Kidney epithelial cell (primary cell): ENCODE measurements at places on chromosomes 1 and 21.

GRCh38 chr21:29639366-29640079, 300.3 kb downstream of the GRIK1 start:
- DNase-seq: no peak

- no peak for DNase-seq
These were observed 14.6 kb upstream of the SLC2A1 start for GRCh38 chr1:42973286-42973685.

GRCh38 chr1:247906504-247907047, 11.2 kb downstream of the OR2W3 start:
- no peak for DNase-seq

DNA sequence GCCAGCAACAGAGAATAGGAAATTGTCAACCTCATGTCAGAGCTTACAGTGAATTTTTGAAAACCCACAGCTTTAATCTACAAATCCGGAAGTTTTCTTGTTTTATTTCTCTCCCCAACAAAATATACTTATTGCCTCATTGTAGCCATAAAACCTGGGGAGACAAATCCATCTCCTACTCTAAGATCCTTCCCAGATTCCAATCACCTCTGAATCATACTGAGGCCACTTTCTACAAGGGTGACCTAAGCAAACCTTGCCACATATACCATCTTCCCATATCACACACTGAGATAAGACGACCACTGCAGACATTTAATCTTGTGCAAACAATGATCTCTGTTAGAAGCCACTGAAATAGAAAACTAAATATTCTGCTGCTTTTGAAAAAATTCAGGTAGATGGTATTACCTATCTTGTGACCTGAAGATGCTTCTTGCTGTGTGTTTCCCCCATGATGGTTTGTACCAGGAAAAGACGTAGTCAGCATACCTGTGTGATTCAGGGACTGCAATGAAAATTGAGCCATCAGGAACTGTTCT, 171.5 kb upstream of the DUSP10 start:
- no peak for DNase-seq

GRCh38 chr1:221708076-221708571, 33.8 kb downstream of the DUSP10 start:
- DNase-seq: no peak

DNA sequence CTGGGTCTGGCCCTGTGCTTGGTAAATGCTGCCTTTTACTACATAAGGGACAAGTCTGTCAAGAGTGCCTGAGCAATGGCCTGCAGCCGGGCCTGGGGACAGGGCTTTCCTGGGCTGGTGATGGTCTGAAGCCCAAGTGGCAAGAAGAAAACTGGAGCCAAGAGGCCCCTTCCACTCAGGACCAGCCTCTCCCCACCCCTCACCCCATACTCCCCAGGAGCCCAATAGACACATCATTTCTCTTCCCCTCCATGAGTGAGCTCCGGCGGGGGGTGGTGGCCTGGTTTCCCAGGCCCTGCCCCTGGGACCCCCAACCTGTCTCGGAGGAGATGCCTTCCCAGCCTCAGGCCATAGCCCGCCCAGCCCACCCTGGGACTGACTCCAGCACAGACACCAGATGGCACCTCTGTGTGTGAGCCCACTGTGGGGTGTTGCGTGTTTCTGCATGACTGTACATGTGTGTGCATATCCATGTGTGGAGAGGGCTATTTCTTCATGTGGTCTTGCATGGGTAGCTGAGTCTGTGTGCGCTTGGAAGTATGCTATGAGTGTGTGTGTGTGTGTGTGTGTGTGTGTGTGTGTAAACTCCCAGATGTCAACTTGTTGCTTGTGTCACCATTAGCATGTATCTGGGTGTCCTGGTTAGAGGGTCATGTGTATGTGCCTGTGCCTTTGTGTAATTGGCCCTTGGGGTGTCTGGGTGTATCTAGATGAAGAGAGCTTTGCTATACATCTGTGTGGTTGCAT, 14.3 kb upstream of the LRP8 start:
- DNase-seq: no peak

DNA sequence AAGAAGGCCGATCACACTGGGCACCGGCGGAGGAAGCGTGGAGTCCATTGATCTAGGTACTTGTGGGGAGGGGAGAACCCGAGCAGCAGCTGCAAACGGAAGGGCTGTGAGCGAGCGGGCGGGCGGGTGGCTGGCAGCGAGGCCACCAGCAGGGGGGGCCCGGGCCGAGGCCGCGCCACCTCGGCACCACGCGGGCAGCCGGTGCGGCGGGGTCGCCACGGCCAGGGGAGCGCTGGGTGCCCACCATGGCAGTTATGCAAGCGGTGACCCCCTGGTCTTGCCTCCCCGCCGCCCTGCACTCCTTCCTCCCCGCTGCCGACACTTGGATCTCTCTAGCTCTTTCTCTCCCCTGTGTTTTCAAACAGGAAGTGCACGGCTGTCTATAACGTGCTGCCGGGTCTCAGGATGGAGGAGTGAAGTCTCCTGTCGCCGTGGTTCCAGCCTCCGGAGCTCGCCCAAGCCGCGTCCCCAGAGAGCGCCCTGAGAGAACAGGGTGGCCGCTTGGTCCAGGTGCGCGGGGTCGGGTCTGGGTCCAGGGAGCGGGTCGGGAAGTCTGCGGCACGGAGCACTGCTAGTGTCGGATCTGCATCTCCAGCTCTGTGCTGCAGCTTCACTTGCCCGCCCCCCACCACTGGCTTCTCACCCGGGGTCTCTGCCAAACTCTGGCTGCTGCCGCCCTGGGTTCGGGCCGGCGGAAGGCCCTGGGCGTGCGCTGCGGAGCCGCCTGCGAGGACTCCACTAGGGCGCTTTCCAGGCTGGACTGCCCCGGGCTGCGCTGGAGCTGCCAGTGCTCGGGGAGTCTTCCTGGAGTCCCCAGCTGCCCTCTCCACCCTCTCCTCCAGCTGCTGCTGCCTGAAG, 22.7 kb downstream of the LRRC8D start:
- DNase-seq: no peak

GRCh38 chr21:44667612-44668011, 885 bp upstream of the KRTAP12-2 start:
- no peak for DNase-seq

DNA sequence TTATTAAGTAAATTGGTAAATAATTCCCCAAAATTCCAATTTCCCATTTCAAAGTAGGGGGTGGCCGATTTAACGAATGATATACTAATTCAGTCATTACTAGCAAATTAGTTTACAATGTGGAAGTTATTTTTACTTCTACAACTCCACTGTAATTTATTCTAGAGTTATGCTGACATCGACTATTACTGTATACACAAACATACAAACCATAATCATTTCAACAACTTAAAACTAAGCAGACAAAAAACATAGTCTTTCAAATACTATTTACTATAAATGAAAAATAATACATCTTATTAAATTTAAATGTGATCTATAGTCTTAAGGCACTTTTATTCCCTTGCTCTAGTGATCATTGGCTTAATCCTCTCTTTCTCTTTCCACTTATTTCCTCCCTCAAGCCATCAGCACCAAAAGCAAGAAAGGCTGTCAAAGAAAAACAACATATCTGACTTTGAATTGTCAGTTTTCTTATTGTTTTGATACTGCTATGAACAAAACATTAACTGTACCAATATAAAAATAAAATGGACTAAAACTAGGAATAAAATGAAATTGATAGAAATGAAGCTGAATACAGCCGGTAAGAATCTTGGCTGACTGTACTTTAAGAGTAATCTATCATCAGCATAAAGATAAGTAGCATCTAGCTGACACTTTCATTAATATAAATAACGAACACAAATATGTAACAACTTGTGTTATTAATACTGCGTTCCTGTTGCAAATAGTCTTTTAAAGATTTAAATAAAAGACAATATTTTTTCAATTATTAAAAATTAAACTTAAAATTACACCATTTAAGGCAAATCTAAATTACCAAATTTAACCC, 4.1 kb downstream of the CDC42BPA start:
- no peak for DNase-seq

- no peak for DNase-seq
These were observed 501 bp downstream of the FBXO6 start for GRCh38 chr1:11664336-11665065.

DNA sequence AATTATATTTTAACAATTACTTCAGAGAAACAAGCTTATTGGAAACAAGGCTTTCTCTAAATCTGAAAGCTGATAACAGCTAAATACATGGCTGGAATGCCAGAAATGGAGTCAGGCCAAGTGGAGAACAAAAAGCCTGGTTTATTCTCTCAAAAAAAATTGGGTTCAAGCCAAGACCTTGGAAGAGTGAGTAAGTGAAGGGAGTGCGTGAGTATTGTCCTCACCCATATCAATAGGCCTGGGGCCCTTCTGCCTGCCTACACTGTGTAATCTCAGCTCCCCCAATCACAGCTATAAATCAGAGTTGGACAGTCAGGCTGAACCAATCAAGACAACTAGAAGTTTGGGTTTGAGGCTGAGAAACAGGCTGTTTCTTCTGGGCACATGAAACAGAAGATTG, 7.4 kb downstream of the KYAT3 start:
- no peak for DNase-seq

GRCh38 chr1:162036163-162036562, 12.5 kb upstream of the OLFML2B start:
- DNase-seq: no peak

GRCh38 chr21:34536820-34537219, 24.8 kb upstream of the KCNE1 start:
- DNase-seq: no peak

GRCh38 chr1:234096161-234096770, 191.8 kb downstream of the SLC35F3 start:
- DNase-seq: no peak

- no peak for DNase-seq
These were observed 5.4 kb downstream of the GADD45A start for GRCh38 chr1:67690411-67690810.

- no peak for DNase-seq
These were observed 42.5 kb downstream of the LAMC2 start for GRCh38 chr1:183228347-183229220.

- DNase-seq: no peak
These were observed 251.5 kb downstream of the BACH1 start for GRCh38 chr21:29550205-29550604.

GRCh38 chr1:10398734-10399443, at the start of gene PGD:
Gene PGD, plus strand, starts transcription at chr1:10399064. Its CDS starts 54 bp downstream, at chr1:10399118.
- peak; percentile 86 for DNase-seq

DNA sequence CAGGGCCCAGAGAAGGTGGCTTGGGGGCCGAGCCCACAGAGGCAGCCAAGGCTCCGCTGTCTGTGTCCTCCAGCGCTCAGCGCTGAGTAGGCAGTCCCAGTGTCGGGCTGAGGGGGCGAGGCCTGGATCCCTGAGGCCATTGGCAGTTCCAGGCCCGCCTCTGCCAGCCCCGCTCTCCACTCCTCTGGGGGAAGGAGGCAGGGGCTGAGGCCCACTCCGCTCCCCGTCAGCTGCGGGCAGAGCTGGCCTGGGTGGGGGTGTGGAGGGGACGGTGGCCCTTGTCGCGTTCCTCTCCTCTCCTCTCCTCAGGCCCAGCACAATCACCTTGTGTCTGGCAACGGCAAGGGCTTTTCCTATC, 132.8 kb downstream of the CASZ1 start:
- DNase-seq: no peak

DNA sequence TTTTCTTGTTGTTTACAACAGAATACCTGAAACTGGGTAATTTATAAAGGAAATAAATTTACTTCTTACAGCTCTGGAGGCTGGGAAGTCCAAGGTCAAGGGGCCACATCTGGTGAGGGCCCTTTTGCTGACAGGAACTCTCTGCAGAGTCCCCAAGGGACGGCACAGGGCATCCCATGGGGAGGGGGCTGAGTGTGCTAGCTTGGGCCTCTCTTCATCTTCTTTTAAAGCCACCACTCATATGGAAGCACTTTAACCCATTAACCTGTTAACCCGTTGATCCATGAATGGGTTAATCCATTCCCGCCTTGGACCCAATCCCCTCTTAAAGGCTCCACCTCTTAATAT, 76.3 kb downstream of the OBSCN start:
- no peak for DNase-seq

GRCh38 chr21:36347962-36348328, 27.9 kb downstream of the MORC3 start:
- no peak for DNase-seq

GRCh38 chr1:107695341-107695740, 269.6 kb downstream of the VAV3 start:
- DNase-seq: no peak

GRCh38 chr1:228784181-228784580, 48.9 kb downstream of the RHOU start:
- DNase-seq: no peak

- DNase-seq: no peak
These were observed 3.7 kb downstream of the CAMTA1 start for GRCh38 chr1:6788946-6789345.

GRCh38 chr1:156836041-156836654, 19.5 kb upstream of the SH2D2A start:
- DNase-seq: no peak

DNA sequence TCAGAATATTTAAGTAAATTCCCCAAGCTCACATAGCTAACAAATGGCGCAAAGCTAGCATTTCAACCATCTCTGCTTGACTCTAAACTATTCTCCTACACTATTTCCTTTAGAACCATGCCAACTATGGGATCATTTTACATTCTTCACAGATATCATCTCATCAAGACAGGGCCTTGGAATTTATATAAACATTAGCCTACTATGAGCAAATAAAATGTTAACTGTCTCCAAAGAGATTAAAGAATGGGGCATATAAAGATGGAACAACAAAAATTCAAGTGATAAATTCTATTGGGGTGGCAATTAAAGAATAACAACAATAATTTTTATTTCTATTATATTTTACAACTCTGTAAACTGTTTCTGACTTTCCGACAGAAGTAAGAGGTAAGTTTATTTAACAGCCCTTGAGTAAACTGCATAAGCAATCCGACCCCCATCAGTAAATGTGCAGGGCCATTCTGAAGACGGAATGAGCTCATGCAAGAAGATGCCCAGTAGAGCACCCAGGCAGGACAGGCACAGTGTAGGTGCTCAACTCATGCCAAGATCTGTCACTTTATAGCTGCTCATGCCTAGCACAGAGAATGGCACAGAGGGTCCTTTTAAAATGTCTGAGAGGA, 261.9 kb downstream of the VAV3 start:
- no peak for DNase-seq

DNA sequence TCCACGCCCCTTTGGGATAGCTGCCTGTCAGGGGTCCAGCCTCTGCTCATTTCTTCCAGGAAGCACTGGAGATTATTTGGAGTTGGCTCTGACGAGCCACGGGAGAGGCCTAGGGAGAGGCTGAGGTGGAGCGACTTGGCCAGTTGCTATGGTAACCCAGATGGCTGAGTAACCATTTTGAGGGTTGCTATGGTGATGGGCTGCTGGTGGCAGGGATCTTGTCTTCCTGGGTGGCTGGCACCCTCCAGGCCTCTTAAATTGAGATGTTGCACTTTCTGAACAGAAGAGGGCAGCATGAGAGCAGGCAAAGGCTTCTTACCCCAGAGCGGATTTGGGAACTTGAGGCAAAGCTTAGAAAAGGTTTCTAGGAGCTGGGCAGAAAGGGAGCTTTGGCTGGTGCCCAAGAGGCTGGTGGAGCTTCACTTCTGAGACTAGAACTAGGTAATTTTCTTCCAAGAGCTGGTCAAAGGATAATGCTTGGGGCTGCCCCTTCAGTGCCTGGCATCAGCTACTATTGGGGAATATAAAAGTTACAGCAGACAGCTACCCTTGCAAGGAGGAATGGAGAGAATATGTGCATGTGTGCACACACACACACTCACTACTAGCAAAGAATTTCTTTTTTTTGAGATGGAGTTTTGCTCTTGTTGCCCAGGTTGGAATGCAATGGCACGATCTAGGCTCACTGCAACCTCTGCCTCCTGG, 72.5 kb downstream of the NDUFS5 start:
- DNase-seq: peak; percentile 83
